Hematopoietic multipotent progenitor cell treated with erythropoietin and hydrocortisone succinate and interleukin-3 and kit ligand, for 15 days (in vitro differentiated cells): ENCODE measurements at places on chromosomes 6 and 20.

DNA sequence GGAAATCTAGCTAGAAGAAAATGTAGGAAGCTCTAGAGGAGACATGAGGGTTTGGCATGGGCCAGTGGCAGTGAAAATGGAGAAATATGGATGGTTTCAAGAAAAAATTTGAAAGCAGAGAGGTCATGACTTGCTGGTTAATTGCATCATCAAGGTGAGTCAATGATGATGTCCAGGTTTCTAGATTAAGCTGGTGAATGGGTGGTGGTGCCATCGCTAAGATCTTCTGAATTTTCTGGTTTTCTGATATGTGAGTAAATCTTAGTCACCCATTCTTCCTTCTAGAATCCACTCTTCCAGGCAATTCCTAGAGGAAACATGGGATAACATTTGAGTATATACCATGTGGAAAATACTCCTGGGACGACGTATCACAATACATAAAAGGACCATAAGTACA lies 25.0 kb downstream of the SH3BGRL2 start:
- DNase-seq, result no peak

- DNase-seq, result no peak
Measured at GRCh38 chr20:49045440-49046086, 549 bp upstream of the CSE1L start.

- no peak for DNase-seq
Measured at GRCh38 chr20:63191400-63191799, 24.5 kb downstream of the YTHDF1 start.

DNA sequence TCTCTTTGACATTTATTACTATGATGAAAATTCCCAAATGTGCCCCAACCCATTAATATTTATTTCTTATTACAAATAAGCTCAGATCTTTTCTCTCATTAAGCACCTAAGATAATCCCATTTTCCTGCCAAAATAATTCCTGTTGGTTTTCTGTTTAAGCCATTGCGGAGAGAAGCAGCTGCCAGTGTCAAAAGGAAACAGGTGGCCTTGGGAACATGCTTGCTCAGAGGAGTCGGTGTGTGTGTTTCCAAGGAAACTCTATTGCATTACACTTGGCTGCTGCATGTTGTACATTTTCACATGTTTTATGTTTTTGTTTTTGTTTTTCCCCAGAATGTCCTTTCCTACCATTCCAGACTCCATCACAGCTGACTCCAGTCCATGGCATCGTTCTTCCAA lies 56.4 kb downstream of the CD24 start:
- no peak for DNase-seq
